AG08396 (cell line): ENCODE measurements at places on chromosomes 7 and 10.

DNA sequence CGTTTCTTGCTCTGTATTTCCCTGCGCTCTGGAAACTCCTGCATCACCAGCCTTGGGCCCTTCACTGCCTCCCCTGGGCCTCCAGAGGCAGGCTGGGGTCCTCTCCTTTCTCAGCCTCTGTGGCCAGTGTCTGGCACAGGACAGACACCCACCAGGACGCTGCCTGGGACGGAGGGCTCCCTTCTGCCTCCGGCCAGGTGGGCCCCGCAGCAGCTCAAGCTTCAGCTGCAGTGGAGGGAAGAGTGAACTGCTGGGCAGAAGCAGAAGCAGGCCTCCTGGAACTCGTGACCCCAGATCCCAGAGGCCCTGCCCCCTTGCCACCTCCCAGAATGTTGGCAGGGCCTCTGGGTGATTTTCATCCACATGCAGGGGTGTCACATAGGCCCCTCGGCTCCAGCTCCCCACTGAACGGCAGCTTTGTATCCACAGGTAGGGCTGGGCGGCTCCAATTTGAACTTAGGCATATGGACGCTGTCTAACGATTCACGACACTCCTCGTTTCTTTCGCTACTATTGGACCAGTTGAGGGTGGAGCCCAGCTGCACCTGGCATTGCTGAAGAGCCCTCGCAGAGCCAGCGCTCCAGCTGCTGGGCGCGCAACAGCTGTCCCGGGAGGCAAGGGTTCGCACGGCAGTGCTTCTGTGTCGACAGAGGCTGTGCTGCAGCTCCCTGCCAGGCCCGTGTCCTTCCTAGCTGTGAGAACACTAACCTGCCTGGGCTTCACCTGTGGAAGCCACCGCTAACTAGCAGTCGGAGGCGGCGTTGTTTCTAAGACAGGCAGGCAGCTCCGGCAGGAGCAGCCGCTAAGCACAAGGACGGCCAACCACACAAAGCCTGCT lies 18.4 kb upstream of the GPR146 start:
- DNase-seq: no peak

GRCh38 chr10:120514035-120514620 lies 57.1 kb downstream of the PLPP4 start:
- DNase-seq: peak; percentile 56

- DNase-seq: peak; percentile 24
Observed at GRCh38 chr10:88281592-88282347, 301.3 kb downstream of the RNLS start.

GRCh38 chr10:77921395-77921794 lies 5.2 kb downstream of the DLG5 start:
- no peak for DNase-seq

GRCh38 chr10:127151541-127151940 lies 44.9 kb downstream of the INSYN2A start:
- no peak for DNase-seq

DNA sequence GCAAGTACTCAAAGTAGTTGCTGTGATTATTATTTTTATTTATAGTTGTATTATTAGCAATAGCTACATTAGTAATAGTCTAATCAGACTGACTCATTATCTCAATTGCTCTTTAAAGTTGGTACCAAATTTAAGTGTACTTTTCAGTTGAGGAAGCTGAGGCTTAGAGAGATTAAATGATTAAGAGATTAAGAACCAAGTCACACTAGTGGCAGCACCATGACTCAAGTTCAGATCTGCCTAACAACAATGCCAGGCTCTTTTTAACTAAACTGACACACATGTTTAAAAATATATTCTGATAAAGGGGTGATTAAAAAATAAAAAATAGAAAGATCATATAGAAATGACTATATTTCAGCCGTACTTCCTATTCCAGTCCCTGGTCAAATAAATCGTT lies 42.0 kb downstream of the FZD1 start:
- no peak for DNase-seq

DNA sequence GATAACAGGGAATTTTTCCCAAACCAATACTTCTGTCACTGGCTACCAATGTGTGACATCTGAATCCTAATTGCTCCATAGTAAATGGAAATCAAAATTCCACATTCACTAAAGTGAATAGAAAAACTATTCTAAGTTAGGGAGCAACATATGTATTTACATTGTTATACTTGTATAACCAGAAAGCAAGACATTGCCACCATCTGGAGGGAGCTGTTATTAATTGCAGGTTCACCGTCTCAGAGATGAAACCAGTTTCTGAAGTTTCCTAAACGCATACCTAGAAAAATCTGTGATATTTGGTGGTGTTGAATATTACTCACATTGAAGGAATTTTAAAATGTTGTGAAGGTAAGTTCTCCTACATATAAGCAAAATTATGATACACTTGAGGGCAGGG lies 390.1 kb downstream of the NXPH1 start:
- no peak for DNase-seq

DNA sequence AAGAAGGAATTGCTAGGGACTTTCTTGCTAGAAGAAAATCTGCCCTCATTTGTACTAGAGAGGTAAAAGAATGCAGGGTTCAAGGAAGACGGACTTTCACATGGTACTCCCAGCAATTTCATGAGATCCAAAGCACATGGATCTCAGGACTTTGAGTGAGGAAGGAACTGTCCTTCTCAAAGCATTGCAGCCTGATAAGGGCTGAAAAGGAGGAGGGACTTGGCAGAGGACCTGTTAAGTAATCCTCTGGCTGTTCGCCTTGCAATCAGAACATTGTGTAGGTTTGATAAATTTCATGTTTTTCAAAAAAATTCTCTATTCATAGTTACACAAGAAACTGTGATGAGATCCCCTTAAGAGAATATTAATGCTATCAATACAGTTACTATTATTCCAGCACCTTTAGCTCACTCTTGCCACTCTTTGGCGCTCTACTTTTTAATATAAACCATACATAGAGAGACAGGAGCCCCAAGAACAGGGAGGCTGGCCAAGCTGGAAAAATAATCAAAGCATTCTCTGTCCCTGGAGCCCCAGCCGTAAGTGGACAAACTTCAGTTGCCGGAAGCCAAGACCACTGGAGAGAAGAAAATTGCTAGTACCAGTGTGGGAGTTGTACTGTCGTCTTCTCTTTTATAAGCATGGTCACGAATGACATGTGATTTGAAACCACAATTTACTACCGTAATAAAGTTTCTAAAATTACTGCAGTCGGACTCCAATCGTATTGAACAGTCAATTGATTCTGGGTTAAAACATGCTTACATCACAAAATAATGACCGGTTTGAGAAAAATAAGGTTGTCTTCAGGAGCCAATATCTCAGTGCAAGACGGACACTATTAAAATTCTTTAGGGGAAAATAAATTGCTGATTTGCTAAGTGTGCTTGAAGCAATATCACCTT lies 424.4 kb downstream of the SDK1 start:
- DNase-seq: no peak

GRCh38 chr7:149285603-149286002 lies 23.6 kb downstream of the ZNF783 start:
- DNase-seq: peak; percentile 57

GRCh38 chr10:80581469-80581835 lies 43.8 kb downstream of the SH2D4B start:
- DNase-seq: no peak

- no peak for DNase-seq
Observed at GRCh38 chr7:159078193-159078910, 66.3 kb downstream of the VIPR2 start.

DNA sequence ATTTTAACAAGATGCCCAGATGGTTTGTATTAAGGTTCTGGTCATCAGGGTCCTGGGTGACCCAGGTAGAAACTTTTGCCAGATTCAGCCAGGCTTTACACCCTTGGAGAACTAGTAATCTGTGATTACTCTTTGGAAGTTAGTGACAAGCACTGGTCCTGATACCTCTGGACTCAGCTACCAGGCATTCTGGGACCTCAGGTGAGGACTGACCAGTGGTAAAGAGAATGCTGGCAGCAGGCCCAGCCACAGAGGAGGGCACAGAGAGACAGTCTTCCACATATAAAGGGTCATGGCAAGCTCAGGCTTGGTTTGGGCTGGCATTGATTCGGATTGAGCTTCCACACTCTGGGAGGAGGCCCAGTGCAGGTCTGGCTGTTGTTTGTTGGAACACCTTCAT lies 112.0 kb upstream of the CHST15 start:
- DNase-seq: no peak

- DNase-seq: peak; percentile 25
Observed at GRCh38 chr7:90816511-90817142, 220.5 kb downstream of the CDK14 start.

DNA sequence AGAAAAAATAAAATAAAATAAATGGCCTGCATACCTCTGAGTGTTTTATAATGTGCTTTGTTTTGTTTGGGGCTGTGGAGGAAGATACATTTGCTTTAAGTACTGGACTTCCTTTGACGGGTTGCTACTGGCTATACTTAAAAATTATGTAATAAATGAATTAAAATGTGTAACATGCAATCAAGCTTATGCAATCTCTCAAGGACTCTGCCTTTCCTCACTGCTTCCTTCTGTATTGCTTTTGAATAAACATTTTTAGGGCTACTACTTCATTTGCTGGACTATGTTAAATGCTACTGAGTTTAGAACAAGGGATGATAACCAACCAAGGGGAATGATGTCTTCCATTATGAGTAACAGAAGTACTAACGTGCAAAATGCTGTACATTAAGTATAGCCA lies 91.6 kb downstream of the ETV1 start:
- DNase-seq: no peak

- DNase-seq: no peak
Observed at GRCh38 chr7:157542068-157543021, 205.5 kb downstream of the DNAJB6 start.

DNA sequence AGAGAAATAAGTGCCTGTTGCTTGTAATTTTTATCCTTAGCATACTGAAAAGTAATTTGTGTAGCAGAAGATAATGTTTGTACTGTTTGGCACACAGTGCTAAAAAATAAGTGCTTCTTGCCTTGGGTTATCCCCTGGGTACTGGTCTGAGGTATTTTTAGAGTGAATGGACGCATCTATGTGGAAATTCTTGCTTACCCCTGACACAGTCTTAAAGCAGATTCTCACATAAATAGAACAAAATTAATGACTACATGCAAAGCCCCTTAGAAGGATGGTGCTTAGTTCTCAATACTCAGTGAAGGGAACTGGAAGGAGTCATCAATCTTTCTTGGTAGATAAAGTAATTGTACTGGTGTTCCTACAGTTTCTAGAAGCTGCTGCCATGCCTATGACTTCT lies 548.6 kb downstream of the ARL4A start:
- DNase-seq: no peak

GRCh38 chr10:110664483-110665420 lies 20.6 kb downstream of the RBM20 start:
- peak; percentile 35 for DNase-seq

DNA sequence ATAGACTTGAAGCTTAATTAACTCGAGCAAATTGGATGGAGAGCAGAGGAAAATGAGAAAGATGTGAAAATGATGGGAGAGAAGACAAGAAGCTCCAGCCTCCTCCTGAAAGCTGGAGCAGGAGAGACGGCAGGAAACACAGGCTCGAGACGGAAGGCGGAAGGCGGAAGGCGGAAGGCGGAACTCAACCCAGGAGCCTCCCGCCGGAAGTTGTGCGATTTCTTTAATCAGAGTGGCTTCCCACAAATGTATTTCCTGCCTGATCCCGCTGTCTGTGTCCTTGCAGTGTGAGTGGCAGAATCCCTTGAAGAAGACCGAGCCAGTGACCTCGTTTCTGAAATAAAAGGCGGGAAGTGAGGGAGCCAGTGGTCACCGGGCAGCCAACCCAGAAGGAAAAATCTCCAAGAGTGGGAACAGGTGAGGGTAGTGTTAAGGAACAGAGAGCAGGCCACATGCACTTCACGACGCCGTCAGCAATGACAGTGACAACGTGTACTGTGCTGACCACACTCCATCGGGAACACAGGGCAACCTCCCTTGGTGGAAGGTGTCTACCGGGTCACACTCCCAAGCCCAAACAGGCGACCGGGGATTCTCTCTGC lies 117.0 kb upstream of the RNF32 start:
- DNase-seq: no peak

DNA sequence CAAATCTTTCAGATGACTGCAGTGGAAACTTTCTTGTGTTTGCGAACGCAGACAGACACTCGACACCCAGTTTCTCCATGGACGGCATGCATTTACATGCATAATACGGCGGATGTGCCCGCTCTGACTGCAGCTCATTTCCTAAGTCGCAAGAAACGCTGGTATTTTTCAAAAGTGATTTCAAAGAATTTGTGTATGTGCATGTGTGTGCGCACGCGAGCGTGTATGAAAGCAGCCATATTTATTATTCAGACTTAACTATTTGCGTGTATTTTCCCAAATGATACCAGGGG lies 436.5 kb upstream of the MGMT start:
- no peak for DNase-seq

DNA sequence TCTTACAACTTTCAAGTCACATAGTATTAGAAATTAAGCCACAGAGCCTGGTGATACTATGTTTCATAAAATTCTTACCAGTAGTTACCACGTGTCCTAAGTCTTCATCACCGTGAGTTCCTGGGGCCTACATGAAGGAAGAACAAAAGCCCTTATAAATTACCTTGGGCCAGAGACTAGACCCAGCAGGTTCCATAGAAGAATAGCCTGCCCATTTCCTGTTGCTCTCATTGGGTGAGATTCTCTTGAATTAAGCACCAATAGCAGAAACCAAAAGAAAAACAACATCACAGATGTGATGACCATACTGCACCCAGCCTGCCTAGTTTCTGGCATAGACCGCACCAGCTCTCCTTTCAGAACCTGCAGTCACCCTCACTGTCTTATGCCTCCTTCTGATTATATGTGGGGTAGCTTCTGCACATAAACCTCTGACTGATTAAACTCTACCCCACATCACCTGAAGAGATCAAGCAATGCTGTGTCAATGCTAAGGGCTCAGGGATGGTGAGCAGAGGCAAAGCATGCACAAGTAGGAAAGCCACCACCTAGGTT lies 18.0 kb upstream of the SEM1 start:
- DNase-seq: no peak

DNA sequence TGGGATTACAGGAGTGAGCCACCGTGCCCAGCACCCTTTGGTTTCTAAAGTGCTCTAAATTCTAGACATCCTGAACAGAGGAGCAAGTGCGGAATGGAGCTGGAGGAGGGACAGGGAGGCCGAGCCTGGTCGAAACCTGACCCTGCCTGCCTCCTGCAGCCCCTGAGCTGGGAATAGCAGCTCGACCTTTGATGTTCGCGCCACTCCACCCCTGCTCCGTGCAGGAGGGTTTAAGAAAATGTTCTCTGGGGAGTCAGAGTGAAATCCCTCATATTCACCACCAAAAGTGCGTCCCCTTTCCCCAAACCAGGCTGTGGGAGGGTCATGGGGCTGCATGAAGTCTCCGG lies 1.8 kb downstream of the PGAM2 start:
- no peak for DNase-seq
